ENCODE measurements at places on chromosomes 5 and 9. TPM values are rescaled to one million over a fixed set of nuclear protein-coding genes. Genes with fewer than 3 reads are reported as not detected.

Gene PDGFRB
- 53.0 TPM for total RNA-seq

Gene LIX1
- total RNA-seq = 22.3 TPM

Gene C9orf152
- not detected for total RNA-seq

Gene KCNMB1
- total RNA-seq = 0.30 TPM

Gene MARCHF11
- total RNA-seq = 5.5 TPM

Gene ACTBL2
- not detected for total RNA-seq

Gene MARCHF3
- 21.9 TPM for total RNA-seq

Gene HSPA5
- 65.0 TPM for total RNA-seq

Gene NUTM2G
- not detected for total RNA-seq

Gene PNPLA7
- 0.89 TPM for total RNA-seq

Gene HSPB3
- total RNA-seq = 0.33 TPM

Gene MYMK
- total RNA-seq = not detected

Gene SPINK7
- total RNA-seq = not detected

Gene OLFM1
- total RNA-seq = 125 TPM

Gene SCAI
- 36.6 TPM for total RNA-seq

Gene IRX2
- total RNA-seq = 4.8 TPM

Gene C9orf50
- total RNA-seq = 0.44 TPM

Gene PIP5K1B
- total RNA-seq = 19.9 TPM

Gene WNT8A
- not detected for total RNA-seq

Gene RUSC2
- total RNA-seq = 29.2 TPM

Gene NME5
- total RNA-seq = 17.0 TPM

Gene TPD52L3
- total RNA-seq = not detected

Gene ITK
- 0.50 TPM for total RNA-seq

Gene IL4
- not detected for total RNA-seq

Gene SMU1
- total RNA-seq = 37.6 TPM

Gene CER1
- 0.72 TPM for total RNA-seq

Gene ACOT12
- total RNA-seq = 2.3 TPM

Gene PLAC8L1
- 0.39 TPM for total RNA-seq

Gene GFRA3
- 3.2 TPM for total RNA-seq

Gene PAPPA
- 6.2 TPM for total RNA-seq

Gene ASTN2
- total RNA-seq = 48.8 TPM

Gene PCDHA11
- 3.0 TPM for total RNA-seq

Gene CNTRL
- 24.6 TPM for total RNA-seq

Gene NRG2
- total RNA-seq = 4.6 TPM

Gene FAM13B
- total RNA-seq = 39.5 TPM

Gene KIF4B
- total RNA-seq = 0.11 TPM

Gene MARVELD2
- total RNA-seq = 12.9 TPM

Gene DND1
- 0.72 TPM for total RNA-seq

Gene KLF9
- total RNA-seq = 25.3 TPM

Gene MAST4
- total RNA-seq = 23.7 TPM

Gene IL5
- not detected for total RNA-seq

Gene TAF11L5
- not detected for total RNA-seq

Gene CWC27
- total RNA-seq = 20.7 TPM

Gene LMAN2
- 96.6 TPM for total RNA-seq

Gene PCDHGB6
- 10.0 TPM for total RNA-seq

Gene KIAA1958
- total RNA-seq = 16.9 TPM

Gene CTNND2
- total RNA-seq = 36.5 TPM

Gene ZFP37
- total RNA-seq = 12.6 TPM

Gene STING1
- total RNA-seq = 31.7 TPM

Gene OR13C4
- total RNA-seq = not detected

Gene AMBP
- total RNA-seq = 1.7 TPM

Gene ENTPD2
- total RNA-seq = 7.9 TPM

Gene SMIM32
- 1.6 TPM for total RNA-seq

Gene SEMA6A
- 52.8 TPM for total RNA-seq

Gene GPR150
- 0.50 TPM for total RNA-seq

Gene POLK
- total RNA-seq = 42.9 TPM

Gene CNTNAP3B
- total RNA-seq = 22.4 TPM

Gene GRPEL2
- 16.3 TPM for total RNA-seq

Gene PPP2CA
- 134 TPM for total RNA-seq

Data from spinal cord (tissue), 10 donors.